ENCODE measurements at places on chromosomes 11 and 22. TPM values are rescaled to one million over a fixed set of nuclear protein-coding genes. Genes with fewer than 3 reads are reported as not detected.

The DKK3 gene
- 222 TPM for total RNA-seq

The MMP12 gene
- not detected for total RNA-seq

The OR8D4 gene
- total RNA-seq, result not detected

The POU2AF3 gene
- total RNA-seq, result 0.28 TPM

The SPON1 gene
- total RNA-seq, result not detected

Measured in airway epithelial cell (primary cell).